IMR-90 (cell line): ENCODE measurements at places on chromosomes 3 and 15.

DNA sequence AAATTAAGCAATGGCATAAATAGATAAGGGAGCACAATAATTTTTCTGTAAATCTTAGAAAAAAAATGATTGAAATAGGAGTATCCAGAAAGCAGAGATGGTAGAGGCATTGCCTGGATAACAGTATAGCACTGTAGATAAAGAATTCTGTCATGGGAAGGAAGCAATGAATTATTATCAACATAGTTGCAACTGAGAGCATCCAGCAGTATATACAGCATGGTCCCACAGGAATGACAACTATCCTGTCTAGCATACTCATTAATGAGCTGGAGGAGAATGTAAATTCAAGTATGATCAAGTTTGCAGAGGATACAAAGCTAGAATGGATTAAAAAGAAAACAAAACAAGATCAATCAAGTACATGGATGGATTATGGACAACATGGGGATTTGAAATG, 90.8 kb downstream of the DPH6 start:
- DNase-seq: peak; percentile 77
- no peaks in the 10 kb centered on the region for H3K27me3 ChIP-seq
- H3K27ac ChIP-seq: no peak overlapping the region

GRCh38 chr3:111989061-111989678, 9.6 kb upstream of the TAGLN3 start:
- no peak overlapping the region for H3K4me3 ChIP-seq
- H3K27ac ChIP-seq: no peak overlapping the region
- peak; percentile 80 for DNase-seq
- H3K36me3 ChIP-seq: peaks cover 14% of the 10 kb centered on the region

DNA sequence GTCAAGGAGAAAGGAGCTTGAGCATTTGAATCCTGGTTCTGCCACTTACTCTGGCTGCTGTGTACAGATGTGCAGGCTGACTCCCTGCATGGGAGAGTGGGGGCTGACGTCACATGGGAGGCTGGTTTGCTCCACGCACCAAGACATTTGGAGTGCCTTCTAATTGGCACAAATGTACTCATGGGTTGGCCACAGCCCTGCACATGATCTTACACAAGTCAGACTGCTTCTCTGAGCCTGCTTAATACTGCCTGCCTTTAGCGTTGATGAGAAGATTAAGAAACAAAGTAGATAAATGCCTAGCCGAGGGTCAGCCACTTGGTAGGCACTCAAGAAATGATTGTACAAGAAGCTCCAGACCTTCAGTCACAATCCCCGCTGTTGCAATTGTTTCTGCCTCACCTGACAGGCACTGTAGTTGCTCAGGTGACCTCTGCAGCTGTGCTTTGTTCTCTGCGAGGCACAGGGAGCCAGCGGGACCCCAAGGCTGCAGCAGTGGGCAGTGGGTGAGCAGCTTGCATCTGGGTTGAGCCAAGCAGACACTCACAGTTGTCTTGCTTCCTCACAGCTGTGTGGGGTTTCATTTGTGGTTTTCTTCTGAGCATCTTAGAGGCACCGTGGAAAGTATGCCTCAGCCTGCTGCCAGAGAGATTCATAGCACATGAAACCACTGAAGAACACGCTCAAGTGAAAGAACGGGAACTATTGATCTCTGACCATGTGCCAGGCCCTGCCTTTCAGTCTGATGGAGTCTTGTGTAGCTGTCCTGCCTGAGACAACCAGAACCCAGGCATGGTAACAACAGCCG, 33.1 kb downstream of the GRK7 start:
- H3K36me3 ChIP-seq: no peaks in the 10 kb centered on the region
- DNase-seq: no peak
- peaks cover 7% of the 10 kb centered on the region for H3K4me1 ChIP-seq
- no peak overlapping the region for H3K27ac ChIP-seq
- 0 out of 2 replicates have a peak, but pooled peaks cover 1% of the 10 kb centered on the region for H3K27me3 ChIP-seq

- H3K4me3 ChIP-seq: no peak overlapping the region
- no peak for DNase-seq
- no peak overlapping the region for H3K27ac ChIP-seq
- no peaks in the 10 kb centered on the region for H3K4me1 ChIP-seq
- H3K27me3 ChIP-seq: peaks cover 19% of the 10 kb centered on the region; the same call in 1 of the 2 replicates
These were observed 12.5 kb upstream of the ZXDC start for GRCh38 chr3:126488185-126488584.

DNA sequence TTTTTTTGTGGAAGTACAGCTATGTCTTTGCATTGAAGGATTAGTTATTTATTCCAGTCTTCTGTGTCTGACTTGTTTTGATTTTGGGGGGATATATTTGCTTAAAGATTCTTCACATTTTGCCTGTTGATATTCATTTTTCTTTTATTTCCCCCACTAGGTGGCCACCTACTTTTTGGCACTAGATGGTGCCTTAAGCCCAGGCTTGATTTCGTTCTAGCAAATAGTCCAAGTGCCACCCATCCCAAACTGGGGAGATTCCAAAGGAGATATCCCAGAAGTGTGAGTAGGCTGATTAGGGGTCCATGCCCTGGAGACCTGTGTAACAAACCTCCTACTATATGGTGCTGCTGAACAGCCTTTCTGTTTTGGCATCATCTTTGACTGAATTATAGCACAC, 80.0 kb upstream of the SPATA16 start:
- H3K27ac ChIP-seq: no peak overlapping the region
- H3K4me1 ChIP-seq: no peaks in the 10 kb centered on the region
- no peak for DNase-seq
- H3K4me3 ChIP-seq: no peak overlapping the region
- no peaks in the 10 kb centered on the region for H3K27me3 ChIP-seq

GRCh38 chr3:128433837-128434165, 32.9 kb downstream of the DNAJB8 start:
- H3K36me3 ChIP-seq: no peaks in the 10 kb centered on the region
- H3K4me1 ChIP-seq: peaks cover 2% of the 10 kb centered on the region; the same call in 1 of the 2 replicates
- no peak overlapping the region for H3K27ac ChIP-seq
- DNase-seq: no peak
- H3K4me3 ChIP-seq: no peak overlapping the region

- no peaks in the 10 kb centered on the region for H3K36me3 ChIP-seq
- no peak overlapping the region for H3K27ac ChIP-seq
- no peaks in the 10 kb centered on the region for H3K4me1 ChIP-seq
These were observed 118.4 kb upstream of the TP63 start for GRCh38 chr3:189512821-189513220.

DNA sequence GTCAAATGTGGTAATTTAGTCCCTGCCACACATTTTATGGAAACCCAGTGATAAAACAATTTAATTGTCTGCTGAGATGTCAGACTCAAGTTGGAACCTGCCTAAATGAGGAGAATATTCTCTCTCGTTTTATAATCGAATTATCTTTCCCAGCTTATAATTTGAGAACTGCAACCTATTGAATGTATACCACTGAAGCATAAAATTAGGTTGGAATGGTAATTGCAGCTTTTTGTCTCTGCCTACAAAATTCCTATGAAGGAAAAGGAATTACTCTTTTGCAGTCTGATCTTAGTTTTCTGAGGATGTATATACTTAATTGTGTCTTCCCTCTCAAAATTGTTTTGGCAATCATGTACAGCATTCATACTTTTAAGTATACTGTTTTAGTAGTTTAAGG, 28.9 kb downstream of the RAD51 start:
- no peaks in the 10 kb centered on the region for H3K4me1 ChIP-seq
- H3K36me3 ChIP-seq: 0 out of 2 replicates have a peak, but pooled peaks cover 1% of the 10 kb centered on the region
- DNase-seq: no peak
- no peak overlapping the region for H3K27ac ChIP-seq
- no peak overlapping the region for H3K4me3 ChIP-seq
- no peaks in the 10 kb centered on the region for H3K27me3 ChIP-seq

DNA sequence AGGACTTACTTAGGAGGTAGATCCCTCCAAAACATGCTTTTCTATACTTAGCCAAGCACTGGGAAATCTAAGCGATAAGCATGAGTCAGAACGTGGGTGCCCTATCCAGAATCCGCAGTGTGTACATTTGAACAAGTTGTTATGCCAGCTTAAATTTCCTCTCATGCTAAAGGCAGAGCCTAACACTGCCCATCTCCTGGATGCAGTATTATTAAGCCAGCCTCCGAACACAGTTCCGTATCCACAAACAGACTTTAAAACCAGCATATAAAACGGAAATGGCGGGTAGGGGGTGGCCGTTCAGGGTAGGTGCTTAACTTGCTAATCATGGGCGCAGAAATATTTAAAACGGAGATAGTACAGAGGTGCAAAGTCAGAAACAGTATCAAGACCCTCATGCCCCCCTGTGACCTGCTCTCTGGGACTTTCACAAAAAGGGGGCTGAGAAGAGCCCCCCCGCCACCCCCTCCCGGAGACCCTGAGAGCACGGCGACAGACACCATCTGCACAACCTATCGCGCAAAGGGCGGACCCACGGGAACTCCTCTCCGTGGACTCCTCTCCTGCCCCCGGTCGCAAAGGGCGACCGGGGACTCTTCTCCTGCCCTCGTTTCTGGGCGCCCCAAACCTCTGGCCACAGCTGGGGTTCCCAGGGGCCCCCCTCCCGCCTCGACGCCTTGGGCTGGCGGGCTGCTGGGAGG, 889 bp upstream of the LRRIQ4 start:
- H3K4me3 ChIP-seq: peak overlapping the region; percentile 29
- peak; percentile 91 for DNase-seq
- no peaks in the 10 kb centered on the region for H3K36me3 ChIP-seq
- H3K27ac ChIP-seq: peak overlapping the region; percentile 47

DNA sequence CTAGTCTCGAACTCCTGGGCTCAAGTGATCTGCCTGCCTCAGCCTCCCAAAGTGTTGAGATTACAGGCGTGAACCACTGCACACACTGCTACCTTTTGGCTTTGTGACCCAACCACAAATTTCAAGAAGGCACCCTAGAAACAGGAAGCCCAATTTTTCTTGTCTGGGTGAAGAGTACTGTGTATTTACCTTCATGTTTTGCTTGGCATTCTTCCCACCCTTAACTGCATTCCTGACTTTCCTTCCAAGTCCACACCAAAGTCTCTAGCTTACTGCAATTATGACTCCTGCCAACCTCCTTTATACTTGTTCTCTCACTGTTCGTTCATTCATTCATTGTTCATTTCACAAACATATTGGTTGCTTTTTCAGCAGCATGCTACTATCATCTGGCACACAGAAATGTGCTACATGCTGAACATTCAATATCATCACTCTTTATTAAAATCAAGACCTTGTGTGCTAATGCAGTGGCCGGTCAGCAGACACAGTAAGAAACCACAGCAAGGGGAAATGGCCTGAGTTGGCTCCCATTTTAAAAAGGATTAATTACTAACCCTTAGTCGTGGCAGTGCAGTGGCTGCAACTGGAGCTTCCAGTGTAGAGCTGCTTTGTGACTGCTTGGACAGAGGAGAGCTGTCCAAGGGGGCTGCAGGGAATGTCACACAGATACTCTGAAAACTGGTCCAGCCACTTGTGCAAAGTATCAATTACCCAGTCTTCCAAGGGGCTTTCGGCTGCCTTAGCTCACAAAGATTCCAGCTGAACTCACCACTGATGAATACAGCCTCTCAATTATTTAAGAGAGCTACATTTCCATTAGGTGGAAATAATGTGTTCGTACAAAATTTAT, 94.0 kb downstream of the ETFA start:
- H3K4me1 ChIP-seq: peaks cover 17% of the 10 kb centered on the region
- H3K36me3 ChIP-seq: peaks cover 12% of the 10 kb centered on the region; the same call in 1 of the 2 replicates
- peak; percentile 57 for DNase-seq

- no peaks in the 10 kb centered on the region for H3K4me1 ChIP-seq
- no peaks in the 10 kb centered on the region for H3K36me3 ChIP-seq
- H3K27me3 ChIP-seq: peaks cover 11% of the 10 kb centered on the region
- DNase-seq: no peak
These were observed 70.9 kb downstream of the ANP32A start for GRCh38 chr15:68749793-68750192.

- peak; percentile 82 for DNase-seq
- peak within 1 kb of the TSS; percentile 97 for H3K27ac ChIP-seq
- H3K4me3 ChIP-seq: peak within 1 kb of the TSS; percentile 81
- H3K36me3 ChIP-seq: 0 out of 2 replicates have a peak, but pooled peaks cover 2% of the 10 kb centered on the region
- H3K4me1 ChIP-seq: peaks cover 3% of the 10 kb centered on the region
These were observed at the start of gene GNB4 for GRCh38 chr3:179451265-179452175. TSS of gene GNB4 (minus strand) at chr3:179451470. CDS start at chr3:179426200, 25,270 bp downstream.

DNA sequence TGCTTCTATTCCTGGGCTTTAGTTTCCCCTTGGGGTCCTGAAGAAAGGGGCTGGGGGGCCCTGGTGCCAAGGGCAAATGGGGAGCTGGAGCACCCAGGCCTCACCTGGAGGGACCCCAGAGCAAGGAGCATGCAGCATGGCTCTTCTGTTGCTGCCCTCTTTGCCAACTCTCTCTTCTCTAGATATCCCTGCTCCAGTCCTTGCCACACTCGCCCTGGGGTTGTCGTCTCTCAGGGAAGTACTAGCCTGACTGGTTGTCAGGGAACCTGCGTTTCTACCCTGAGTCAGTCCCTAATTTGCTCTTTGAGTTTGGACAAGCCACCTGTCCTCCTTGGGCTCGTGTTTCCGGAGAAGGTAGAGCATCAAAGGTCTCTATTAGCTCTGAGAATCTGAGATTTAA, 63.7 kb upstream of the UBE2Q2 start:
- no peak overlapping the region for H3K27ac ChIP-seq
- H3K4me3 ChIP-seq: no peak overlapping the region
- peaks cover 50% of the 10 kb centered on the region for H3K27me3 ChIP-seq
